Stimulated activated memory B cell treated with anti-CD40 and anti-IgM and Interleukin-4, amounts not matched to agents 10 μg/mL and 1 μg/mL and 100 μg/mL, for 72 hours (primary cell): ENCODE measurements at places on chromosomes 7 and 10.

- peak; percentile 58 for ATAC-seq
- H3K4me1 ChIP-seq = peaks cover 78% of the 10 kb centered on the region
- H3K4me3 ChIP-seq = peak overlapping the region; percentile 50
Measured at GRCh38 chr7:116162254-116162653, 48.1 kb upstream of the TES start.

DNA sequence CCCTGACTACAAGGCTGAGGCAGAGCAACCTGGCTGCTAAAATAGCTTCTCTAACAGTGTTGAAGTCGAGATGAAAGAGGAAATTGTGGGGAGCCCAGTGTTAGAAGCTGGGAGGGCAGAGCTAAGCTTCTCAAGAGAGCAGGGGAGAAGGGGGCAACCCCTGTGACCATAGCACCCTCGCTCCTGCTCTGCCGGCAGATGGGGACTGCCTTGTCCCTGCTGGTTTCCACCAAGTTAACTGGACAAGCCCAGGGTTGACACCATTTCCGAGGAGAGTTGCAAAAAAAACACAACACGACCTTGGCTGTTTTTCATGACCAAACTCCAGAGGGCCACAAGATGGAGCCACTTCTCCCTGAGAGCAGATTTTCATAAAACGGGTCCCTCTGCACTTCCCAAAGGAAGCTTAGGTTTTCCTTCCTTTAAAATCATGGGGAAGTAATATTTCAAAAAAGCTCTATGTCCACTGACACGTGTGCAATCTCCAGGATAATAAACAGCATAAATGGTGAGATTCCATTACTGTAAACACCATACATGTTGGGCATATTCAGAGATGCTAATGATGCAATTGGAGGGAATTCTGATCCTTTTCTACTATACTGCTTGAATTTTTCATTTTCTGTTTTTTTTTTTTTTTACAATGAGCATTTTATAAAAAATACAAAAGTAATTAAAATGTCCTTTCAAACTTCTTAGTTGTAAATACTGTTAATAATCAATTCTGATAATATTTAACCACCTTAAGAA is 140.4 kb downstream of the PIP4K2A start:
- H3K27me3 ChIP-seq = no peaks in the 10 kb centered on the region
- H3K27ac ChIP-seq = peak overlapping the region; percentile 68
- peaks cover 21% of the 10 kb centered on the region for H3K4me1 ChIP-seq
- peak; percentile 8 for ATAC-seq
- peaks cover 62% of the 10 kb centered on the region for H3K36me3 ChIP-seq

- H3K4me1 ChIP-seq = no peaks in the 10 kb centered on the region
- H3K27ac ChIP-seq = no peak overlapping the region
- no peak for ATAC-seq
- H3K27me3 ChIP-seq = peaks cover 18% of the 10 kb centered on the region
- H3K4me3 ChIP-seq = no peak overlapping the region
Measured at GRCh38 chr10:7011994-7012393, 398.8 kb downstream of the SFMBT2 start.

- no peak overlapping the region for H3K27ac ChIP-seq
- H3K4me3 ChIP-seq = no peak overlapping the region
- no peak for ATAC-seq
- H3K27me3 ChIP-seq = peaks cover 14% of the 10 kb centered on the region
Measured at GRCh38 chr10:103548581-103549348, 55.3 kb downstream of the NEURL1 start.

DNA sequence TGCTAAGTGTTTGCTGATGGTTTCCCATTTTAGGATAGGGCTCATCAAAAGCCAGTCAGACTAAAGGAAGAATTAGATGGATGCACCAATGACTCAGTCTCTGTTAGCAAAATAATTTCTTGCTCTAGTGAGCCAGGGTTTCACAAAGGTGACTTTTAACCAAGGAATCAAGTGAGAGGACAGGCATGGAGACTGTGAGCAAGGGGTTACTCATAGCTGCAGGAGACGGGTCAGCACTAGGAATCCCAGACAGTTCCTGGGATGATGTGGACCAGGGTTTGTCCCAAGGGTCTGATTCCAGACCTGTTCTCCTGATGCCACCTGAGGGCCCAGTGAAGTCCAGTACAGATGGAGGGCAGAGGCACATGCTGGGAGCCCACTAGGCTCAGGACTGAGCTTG is 138.1 kb downstream of the NOC3L start:
- peak; percentile 29 for ATAC-seq
- no peaks in the 10 kb centered on the region for H3K4me1 ChIP-seq
- H3K4me3 ChIP-seq = no peak overlapping the region
- peaks cover 10% of the 10 kb centered on the region for H3K27me3 ChIP-seq
- no peaks in the 10 kb centered on the region for H3K36me3 ChIP-seq

- H3K27me3 ChIP-seq = no peaks in the 10 kb centered on the region
- H3K36me3 ChIP-seq = peaks cover 75% of the 10 kb centered on the region
- no peak overlapping the region for H3K27ac ChIP-seq
- ATAC-seq = no peak
- H3K4me1 ChIP-seq = peaks cover 22% of the 10 kb centered on the region
Measured at GRCh38 chr7:139639563-139639962, 116.1 kb downstream of the CLEC2L start.

DNA sequence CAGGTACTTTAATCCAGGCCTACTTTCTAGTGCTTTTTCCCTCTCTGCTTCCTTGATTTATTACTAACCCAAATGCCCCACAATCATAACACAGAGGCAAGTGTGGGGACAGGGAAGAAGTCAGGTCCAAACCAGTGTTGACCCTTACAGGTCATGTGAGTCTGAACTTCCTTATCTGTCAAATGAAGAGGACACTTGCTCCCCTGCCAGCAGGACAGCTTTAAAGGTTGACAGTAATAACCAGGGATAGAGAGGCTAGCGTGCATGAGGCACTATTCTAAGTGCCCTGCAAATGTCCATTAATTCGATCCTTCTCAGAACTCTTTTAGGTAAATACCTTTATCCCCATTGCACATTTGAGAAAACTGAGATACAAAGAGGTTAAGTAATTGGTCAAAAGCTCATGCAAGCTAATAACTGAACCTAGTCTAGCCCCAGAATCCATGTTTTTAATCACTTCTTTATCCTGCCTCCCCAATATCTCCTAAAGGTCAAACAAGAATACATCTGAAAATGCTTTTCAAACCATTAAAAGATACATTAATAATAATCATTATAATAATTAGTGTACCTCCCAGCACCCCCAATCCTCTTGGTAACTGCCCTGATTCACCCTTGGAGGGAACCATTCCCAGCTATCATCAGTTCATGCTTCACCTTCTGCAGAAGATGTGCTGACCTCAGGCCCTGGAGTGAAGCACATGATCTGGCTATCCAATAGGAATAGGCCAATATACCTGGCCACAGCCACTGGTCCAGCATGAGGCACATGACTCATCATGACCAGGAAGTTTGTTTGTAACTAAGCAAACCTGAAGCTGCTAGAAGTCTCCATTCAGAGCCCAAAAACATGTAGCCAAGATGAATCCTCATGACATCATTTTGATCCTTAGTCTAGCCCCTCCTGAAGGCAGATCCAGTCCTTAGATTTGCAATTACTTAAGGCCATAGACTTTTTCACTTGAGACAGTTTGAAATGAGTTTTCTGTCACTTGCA is 40.7 kb downstream of the SGMS1 start:
- peaks cover 43% of the 10 kb centered on the region for H3K4me1 ChIP-seq
- no peak overlapping the region for H3K4me3 ChIP-seq
- H3K27ac ChIP-seq = no peak overlapping the region
- no peaks in the 10 kb centered on the region for H3K27me3 ChIP-seq
- H3K36me3 ChIP-seq = peaks cover 37% of the 10 kb centered on the region
- no peak for ATAC-seq

GRCh38 chr10:123398180-123398591 is 244.0 kb downstream of the BUB3 start:
- no peak overlapping the region for H3K4me3 ChIP-seq
- peaks cover 6% of the 10 kb centered on the region for H3K36me3 ChIP-seq
- H3K4me1 ChIP-seq = peaks cover 59% of the 10 kb centered on the region
- peak overlapping the region; percentile 73 for H3K27ac ChIP-seq
- no peaks in the 10 kb centered on the region for H3K27me3 ChIP-seq

- no peaks in the 10 kb centered on the region for H3K27me3 ChIP-seq
- no peak overlapping the region for H3K4me3 ChIP-seq
- peak overlapping the region; percentile 99 for H3K27ac ChIP-seq
- H3K4me1 ChIP-seq = peaks cover 40% of the 10 kb centered on the region
- H3K36me3 ChIP-seq = peaks cover 83% of the 10 kb centered on the region
- no peak for ATAC-seq
Measured at GRCh38 chr10:79299397-79300241, 47.6 kb upstream of the PPIF start.

DNA sequence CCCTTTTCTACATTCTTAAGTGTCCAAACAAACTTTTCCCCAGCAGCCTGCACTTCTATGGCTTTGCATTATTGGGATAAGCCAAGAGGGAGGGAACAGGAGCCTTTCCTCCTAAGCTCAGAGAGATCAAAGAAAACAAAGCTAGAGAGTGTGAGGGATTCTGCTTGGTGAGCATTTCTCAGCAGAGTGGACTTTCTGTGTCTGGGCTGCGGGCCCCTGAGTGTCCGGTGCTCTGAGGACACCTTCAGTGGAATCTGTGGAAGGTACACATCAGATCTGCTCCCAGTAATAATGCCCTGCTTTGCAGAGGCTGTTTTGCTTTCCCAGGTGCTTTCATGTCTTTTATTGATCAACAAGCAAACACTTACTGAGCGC is 50.2 kb downstream of the KCNMA1 start:
- no peaks in the 10 kb centered on the region for H3K36me3 ChIP-seq
- H3K4me3 ChIP-seq = no peak overlapping the region
- no peak overlapping the region for H3K27ac ChIP-seq
- peaks cover 11% of the 10 kb centered on the region for H3K4me1 ChIP-seq
- H3K27me3 ChIP-seq = no peaks in the 10 kb centered on the region

DNA sequence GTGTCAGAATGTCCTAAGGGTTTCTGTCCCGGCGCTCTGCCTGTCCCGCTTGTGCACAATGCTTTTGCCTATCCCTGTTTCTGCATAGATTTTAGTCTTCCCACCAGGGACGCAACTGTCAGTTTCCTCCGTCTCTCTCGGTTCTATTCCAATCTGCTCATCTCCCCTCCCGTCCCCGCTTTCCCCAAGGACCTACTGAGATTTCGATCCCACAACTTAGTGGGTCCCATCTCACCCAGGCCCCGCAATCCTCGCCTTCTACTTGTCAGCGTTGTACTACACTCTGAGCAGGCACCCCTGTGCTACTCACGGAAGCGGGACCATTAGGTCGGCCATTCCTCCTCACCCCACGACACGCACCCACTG is 519 bp upstream of the ZNF655 start:
- peak overlapping the region; percentile 94 for H3K27ac ChIP-seq
- ATAC-seq = peak; percentile 79
- no peaks in the 10 kb centered on the region for H3K27me3 ChIP-seq
- H3K36me3 ChIP-seq = peaks cover 41% of the 10 kb centered on the region

DNA sequence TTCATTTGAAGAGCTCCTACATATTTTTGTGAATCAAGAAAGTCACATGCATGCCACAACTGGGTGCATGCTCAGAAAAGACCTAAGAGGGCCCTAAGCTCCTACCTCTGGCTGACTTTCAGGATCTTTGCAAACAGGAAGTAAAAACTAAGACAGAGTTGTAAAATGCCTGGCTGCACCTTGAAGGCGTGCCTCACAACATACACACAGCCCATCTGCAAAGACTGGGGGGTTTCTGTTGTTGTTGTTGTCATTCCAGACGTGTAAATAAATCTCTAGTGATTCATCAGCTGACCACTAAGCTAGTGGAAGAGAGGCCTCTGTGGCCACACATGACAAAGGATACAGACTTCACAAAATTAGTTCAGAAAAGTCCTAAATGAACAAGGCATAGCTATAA is 31.8 kb downstream of the SMURF1 start:
- peak overlapping the region; percentile 33 for H3K27ac ChIP-seq
- no peaks in the 10 kb centered on the region for H3K27me3 ChIP-seq
- peak; percentile 71 for ATAC-seq
- peaks cover 35% of the 10 kb centered on the region for H3K36me3 ChIP-seq
- peaks cover 54% of the 10 kb centered on the region for H3K4me1 ChIP-seq

DNA sequence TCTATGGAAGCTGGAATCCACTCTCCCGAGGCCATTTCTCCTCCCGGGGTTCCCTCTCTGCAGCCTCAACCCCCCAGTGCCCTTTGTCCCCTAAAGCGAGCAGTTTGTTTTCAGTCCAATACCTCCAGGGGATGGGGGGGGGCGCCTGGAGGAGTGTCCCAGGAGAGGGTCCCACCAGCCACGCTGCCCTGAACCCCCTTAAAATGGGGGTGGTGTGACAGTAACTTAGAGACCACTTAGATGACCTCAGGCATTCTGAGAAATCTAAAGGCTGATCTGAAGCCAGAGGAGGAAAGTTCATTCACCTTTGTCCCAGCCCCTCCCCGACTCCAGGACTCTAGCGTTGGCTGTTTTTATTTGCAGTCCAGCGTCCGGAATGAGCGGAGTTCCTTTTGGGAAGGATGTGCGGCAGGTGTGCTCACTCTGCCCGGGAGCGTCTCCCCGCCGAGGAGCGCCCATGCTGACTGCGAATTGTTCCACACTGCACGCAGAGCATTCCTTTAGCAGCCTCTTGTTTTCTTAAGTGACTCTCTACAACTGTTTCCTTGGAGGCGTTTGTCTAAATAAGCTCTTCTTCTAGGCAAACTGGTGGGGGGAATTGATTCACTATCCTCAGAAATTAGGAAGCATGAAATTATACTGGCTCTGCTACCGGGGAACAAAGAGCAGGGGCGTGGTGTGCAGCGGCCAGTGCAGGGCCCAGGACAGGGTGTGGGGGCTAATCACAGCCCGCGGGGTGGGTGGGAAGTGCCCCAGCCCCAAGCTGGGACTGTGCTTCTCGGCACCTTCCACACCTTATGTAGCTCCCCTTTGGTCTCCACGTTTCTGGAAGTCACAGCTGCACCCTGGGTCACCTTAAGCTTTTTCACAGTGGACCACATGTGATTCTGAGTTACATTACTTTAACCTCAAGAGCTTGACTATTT is 46.3 kb downstream of the SYPL1 start:
- H3K27ac ChIP-seq = peak overlapping the region; percentile 78
- no peak overlapping the region for H3K4me3 ChIP-seq
- no peaks in the 10 kb centered on the region for H3K36me3 ChIP-seq
- peaks cover 89% of the 10 kb centered on the region for H3K4me1 ChIP-seq
